ENCODE measurements at places on chromosomes 4 and X.

GRCh38 chr4:38621028-38621684, 42.8 kb upstream of the KLF3 start:
- no peak for DNase-seq

- DNase-seq: no peak
Measured at GRCh38 chr4:150268444-150268843, 190.2 kb downstream of the DCLK2 start.

GRCh38 chr4:926538-926937, 5.6 kb downstream of the GAK start:
- no peak for DNase-seq

- peak; percentile 26 for DNase-seq
Measured at GRCh38 chr4:3387154-3387942, 54.4 kb upstream of the HGFAC start.

DNA sequence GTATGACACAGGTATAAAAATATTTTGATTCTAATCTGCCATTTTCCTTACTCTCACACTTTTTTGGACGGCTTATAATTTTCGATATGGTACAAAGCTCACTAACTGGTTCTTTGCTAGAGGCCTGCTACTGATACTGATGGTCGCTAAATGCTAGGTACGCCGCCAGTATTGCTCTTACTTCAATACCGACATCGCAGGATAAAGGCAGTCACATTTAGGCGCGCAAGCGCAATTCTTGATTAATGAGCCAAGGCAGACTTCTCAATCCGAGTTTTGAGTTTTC, 557 bp upstream of the USP38 start:
- no peak for DNase-seq

All from GM12864 (cell line).